GM04504 (cell line): ENCODE measurements at places on chromosomes 2 and 18.

DNA sequence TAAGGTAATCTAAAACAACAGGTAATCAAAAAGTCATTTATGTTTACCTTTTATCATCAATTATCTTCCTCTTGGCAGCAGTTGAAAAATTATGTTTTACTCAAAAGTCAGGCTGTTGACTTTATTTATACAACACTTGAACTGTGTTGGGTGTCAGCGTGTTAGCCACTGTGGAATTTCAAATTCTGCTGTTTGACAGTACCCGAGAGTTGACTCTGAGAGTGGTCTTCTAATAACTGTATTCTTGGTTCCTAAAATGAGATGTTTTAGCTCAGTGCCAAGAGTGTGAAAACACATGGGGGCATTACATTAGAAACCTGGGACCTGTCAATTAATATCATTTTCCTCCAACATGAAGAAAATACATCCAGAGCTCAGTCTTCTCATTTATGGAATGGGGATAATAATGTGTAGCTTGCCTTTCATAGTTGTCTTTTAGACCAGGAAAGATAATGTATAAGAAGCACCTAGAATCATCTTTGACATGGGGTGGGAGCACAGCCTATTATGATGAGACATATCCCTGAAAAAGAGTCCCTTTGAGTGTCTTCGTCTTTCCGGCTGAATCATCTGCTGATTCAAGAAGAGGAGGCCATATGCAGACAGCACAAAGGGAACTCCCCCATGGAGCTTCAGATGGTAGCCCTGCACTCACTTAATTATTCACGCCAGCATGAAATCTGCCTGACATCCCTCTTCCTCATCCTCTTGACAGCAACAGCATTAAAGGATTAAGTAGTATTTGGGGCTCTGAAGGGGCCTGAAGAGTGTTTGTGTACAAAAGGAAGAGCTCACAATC lies 89.1 kb downstream of the AFF3 start:
- no peak for DNase-seq

DNA sequence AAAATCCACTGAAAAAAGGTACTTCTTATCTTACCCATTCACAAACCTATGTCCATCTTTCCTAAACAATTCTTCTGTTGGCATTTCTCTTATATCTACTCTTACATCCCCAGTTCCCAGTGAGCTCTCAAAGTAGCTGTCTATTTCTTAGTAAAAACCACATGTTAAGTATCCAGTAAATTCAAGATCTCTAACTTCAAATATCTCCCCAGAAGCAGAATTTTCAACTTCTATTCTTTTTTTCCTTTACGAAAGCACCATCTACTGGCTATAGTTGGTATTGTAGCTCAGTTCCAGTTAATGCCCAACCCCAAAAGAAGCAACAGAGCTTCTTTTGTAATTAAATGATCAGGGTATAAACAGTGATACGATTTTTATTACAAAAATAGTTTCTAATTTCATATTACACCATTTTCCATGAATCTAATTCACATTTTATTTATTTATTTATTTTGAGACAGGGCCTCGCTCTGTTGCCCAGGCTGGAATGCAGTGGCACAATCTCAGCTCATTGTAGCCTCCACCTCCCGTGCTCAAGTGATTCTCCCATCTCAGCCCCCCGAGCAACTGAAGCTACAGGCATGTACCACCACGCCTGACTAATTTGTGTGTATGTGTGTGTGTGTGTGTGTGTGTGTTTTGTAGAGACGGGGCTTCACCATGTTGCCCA lies 28.5 kb downstream of the HRH4 start:
- no peak for DNase-seq

DNA sequence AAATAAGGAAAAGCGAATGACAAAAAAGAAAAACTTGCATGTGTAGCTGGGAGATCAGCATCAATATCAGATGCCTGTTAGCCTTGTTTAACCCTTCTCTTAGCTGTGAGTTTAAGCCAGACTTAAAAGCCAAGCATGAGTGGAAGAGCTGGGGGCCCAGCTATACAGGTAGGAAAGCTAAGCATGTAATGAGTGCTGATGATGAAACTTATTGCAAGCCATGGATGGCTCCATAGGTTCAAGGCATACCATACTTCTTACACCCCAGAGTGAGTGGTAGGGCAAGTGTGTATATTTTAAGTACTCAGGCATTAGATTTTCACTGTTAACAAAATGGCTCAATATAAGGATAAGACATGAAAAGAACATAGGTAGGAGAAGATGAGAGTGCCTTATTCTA lies 28.0 kb downstream of the RBBP8 start:
- no peak for DNase-seq

GRCh38 chr2:233833345-233833744 lies 21.0 kb downstream of the HJURP start:
- no peak for DNase-seq

GRCh38 chr2:7815726-7816125 lies 866.1 kb upstream of the ID2 start:
- DNase-seq = no peak
